ENCODE measurements at places on chromosomes 3 and 15. TPM values are rescaled to one million over a fixed set of nuclear protein-coding genes. Genes with fewer than 3 reads are reported as not detected.

- DNase-seq, result no peak
These were observed 1006.6 kb upstream of the CFAP20DC start for GRCh38 chr3:60056404-60056803.

GRCh38 chr3:135690664-135691063, 274.9 kb upstream of the PPP2R3A start:
- no peak for DNase-seq

DNA sequence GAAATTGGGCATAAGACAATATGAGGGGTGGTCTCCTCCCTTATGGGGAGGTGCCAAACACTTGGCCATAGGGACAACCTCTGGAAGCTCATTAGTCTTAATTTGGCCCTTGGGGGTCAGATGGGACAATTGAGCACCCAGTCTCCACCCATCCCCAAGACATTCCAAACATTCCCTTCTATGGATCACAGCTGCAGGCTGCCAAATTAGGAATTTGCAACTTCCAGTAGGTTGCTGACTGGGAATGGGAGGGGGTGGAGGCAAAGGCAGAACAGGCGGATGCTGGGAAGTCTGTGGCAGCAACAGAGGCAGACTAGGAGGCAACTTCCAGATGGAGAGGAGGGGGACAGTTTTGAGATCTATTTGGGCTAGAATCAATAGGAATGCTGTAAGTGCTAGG, 1.4 kb upstream of the PDHB start:
- no peak for DNase-seq

Gene TCAIM
- 33.5 TPM for total RNA-seq

Gene LRRC2
- total RNA-seq, result 1.2 TPM

Gene SLC51A
- total RNA-seq, result 1.3 TPM
